Thymus (tissue), 14 donors: ENCODE measurements at places on chromosomes 2 and 18. TPM values are rescaled to one million over a fixed set of nuclear protein-coding genes. Genes with fewer than 3 reads are reported as not detected.

DNA sequence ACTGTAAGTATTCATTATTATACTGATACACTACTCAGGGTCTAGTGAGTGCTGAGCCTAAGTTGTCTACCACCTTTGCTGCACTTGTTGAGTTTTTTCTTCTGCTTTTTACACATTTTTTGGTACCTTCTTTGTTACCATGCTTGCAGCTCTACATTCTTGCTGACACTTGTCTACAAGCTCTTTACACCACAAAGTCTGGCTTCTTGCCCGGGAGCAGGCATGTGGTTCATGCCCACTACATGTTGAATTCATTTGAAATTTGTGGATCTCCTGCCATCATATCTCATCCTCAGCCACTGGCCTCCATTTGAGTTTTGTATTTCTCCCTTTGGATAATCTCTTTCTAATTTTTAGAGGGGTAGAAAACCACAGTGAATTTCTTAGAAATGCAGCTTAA lies 29.9 kb downstream of the IL18R1 start:
- H3K27me3 ChIP-seq: no peaks in the 10 kb centered on the region
- H3K4me1 ChIP-seq: no peaks in the 10 kb centered on the region
- H3K36me3 ChIP-seq: no peaks in the 10 kb centered on the region
- no peak for DNase-seq
- H3K27ac ChIP-seq: no peak overlapping the region

GRCh38 chr2:201969938-201970785 lies 63.5 kb upstream of the FZD7 start:
- H3K4me1 ChIP-seq: no peaks in the 10 kb centered on the region
- no peaks in the 10 kb centered on the region for H3K36me3 ChIP-seq
- H3K4me3 ChIP-seq: no peak overlapping the region
- H3K27ac ChIP-seq: no peak overlapping the region

The CMPK2 gene
- 27.2 TPM for total RNA-seq

The INO80C gene
- total RNA-seq: 7.1 TPM

- DNase-seq: no peak
- no peak overlapping the region for H3K27ac ChIP-seq
- peaks cover 2% of the 10 kb centered on the region for H3K27me3 ChIP-seq
- peaks cover 11% of the 10 kb centered on the region for H3K4me1 ChIP-seq
- H3K4me3 ChIP-seq: no peak overlapping the region
These were observed 1.4 kb downstream of the FARP2 start for GRCh38 chr2:241357531-241357930.

The CABYR gene
- 1.4 TPM for total RNA-seq

The MDH1B gene
- total RNA-seq: 1.2 TPM

GRCh38 chr2:165529130-165529529 lies 59.6 kb downstream of the CSRNP3 start:
- H3K36me3 ChIP-seq: no peaks in the 10 kb centered on the region
- no peak overlapping the region for H3K27ac ChIP-seq
- no peaks in the 10 kb centered on the region for H3K27me3 ChIP-seq

DNA sequence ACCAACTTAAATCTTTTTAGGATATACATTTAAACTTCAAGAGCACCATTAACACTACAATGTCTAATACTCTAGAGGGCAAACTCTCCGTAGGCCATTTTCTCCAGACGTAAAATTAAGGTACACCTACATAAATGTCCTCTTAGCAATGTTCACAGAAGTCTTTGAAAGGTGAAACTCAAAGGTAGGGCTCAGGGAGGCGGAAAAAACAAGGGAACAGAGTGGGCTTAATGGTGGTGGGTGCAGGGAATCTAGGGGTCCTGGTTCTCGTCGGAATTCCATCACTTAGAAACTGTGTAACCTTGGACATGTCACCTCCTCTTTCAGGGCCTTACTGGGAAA lies 668 bp downstream of the NFU1 start:
- no peaks in the 10 kb centered on the region for H3K36me3 ChIP-seq
- peaks cover 9% of the 10 kb centered on the region for H3K4me1 ChIP-seq
- H3K27me3 ChIP-seq: no peaks in the 10 kb centered on the region
- peak overlapping the region; percentile 88 for H3K27ac ChIP-seq
- H3K4me3 ChIP-seq: peak overlapping the region; percentile 65

The KCMF1 gene
- total RNA-seq: 32.6 TPM

The SP3 gene
- total RNA-seq: 168 TPM

- H3K36me3 ChIP-seq: no peaks in the 10 kb centered on the region
- no peaks in the 10 kb centered on the region for H3K4me1 ChIP-seq
- H3K4me3 ChIP-seq: no peak overlapping the region
- no peak for DNase-seq
- H3K27ac ChIP-seq: no peak overlapping the region
These were observed 24.0 kb upstream of the SIGLEC15 start for GRCh38 chr18:45801416-45802004.

GRCh38 chr2:29920130-29920577 lies 1.2 kb downstream of the ALK start:
- DNase-seq: peak; percentile 50
- no peaks in the 10 kb centered on the region for H3K36me3 ChIP-seq
- no peak overlapping the region for H3K27ac ChIP-seq
- H3K4me1 ChIP-seq: peaks cover 6% of the 10 kb centered on the region
- no peak overlapping the region for H3K4me3 ChIP-seq

The FAM124B gene
- 2.0 TPM for total RNA-seq

DNA sequence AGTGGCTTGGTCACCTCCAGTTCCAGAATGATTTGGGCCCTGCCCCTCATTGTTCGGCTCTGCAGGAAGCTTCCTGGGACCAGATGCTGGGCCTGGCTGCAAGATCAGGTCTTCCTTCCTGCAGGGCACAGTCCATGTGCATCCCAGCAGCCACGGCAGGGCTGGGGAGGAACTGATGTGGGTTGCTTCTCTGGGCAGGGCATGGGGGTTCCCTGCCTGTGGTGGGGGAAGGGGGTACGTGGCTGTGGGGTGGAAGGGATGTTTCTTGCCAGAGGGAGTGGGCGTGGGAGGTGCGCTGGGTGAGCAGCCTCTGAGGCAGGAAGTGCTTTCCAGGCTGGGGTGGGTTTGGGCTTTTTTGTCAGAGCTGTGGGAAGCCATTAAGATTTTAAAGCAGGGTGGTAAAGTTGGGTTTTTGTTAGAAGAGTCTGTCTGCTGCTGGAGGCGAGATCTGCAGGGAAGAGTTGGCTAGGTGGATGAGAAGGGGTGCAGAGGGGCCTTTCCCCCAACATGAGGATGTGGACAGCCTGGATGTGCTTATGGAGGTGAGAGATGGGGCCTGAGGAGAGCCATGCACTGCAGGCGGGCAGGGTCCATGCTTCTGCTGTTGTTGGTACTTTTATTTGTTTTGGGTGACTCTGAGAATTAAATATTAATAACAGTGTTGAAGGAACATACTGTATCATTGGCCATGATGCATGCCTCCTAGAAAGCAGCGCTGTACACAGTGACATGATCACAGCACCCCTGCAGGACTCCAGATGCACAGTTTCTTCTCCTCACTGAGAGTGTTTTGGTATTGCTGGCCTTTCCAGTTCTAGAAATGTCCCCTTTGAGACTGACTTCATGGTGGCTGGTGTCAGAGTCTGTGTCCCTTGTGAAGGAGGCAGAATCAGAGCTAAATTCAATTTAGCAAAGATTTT lies 45.3 kb downstream of the DGKD start:
- peaks cover 23% of the 10 kb centered on the region for H3K4me1 ChIP-seq
- no peak for DNase-seq
- no peaks in the 10 kb centered on the region for H3K27me3 ChIP-seq
- peaks cover 6% of the 10 kb centered on the region for H3K36me3 ChIP-seq

DNA sequence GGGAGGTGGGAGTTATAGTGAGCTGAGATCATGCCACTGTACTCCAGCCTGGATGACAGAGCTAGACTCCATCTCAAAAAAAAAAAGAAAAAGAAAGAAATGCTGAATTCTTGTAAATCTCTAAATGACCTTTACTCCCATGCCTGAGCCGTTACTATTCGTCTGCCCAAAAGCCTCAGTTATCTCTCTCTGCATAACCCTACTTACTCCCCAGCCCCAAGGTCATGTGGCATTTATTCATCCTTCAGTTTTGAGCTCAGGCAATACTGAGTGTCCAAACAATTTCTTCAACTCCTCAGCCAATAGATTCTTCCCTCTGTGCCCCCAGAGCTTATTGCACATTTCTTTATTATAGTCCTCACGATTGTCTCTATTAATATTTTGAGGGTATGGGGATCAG lies 28.8 kb downstream of the RAB1A start:
- H3K27me3 ChIP-seq: no peaks in the 10 kb centered on the region
- no peak for DNase-seq

DNA sequence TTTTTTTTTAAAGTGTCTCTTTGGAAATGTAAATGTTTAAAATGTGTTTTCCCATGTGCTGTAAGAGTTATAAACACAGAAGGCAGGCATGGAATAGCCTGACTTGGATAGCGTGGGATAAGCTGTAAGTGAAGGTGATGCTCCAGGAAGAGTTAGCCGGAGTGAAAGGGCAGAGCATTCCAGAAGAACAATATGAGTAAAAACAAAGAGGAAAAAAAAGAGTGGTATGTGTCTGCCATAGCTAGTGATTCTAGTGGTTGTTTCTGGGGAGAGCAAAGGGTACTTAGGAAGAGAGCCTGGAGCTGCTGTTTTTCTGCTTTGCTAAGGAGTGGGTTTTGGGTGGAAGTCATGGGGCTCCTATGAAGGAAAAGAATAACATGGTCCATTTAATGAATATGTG lies 126.9 kb upstream of the DLGAP1 start:
- no peak for DNase-seq
- H3K4me1 ChIP-seq: no peaks in the 10 kb centered on the region
- no peak overlapping the region for H3K4me3 ChIP-seq
- H3K27ac ChIP-seq: no peak overlapping the region
- no peaks in the 10 kb centered on the region for H3K36me3 ChIP-seq

DNA sequence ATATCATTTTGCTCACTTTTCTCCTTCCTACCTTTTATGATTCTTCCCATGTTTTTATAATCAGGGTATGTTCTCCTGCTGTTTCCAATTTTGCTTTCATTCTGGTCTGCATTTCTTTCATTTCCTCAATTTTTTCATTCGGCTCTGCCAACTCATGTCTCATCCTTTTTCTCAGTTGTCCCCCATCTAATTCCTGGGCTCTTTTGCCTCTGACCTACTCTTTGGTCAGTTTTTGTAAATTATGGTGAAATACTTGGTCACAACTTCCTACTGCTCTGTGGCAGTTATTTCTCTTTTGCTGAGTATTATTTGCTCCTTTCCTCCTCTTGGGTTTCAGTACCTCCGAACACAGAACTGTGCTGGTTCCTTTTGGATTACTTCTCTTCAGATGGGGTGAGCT lies 27.5 kb downstream of the MYO7B start:
- no peak overlapping the region for H3K27ac ChIP-seq
- peaks cover 2% of the 10 kb centered on the region for H3K27me3 ChIP-seq
- DNase-seq: no peak
- H3K36me3 ChIP-seq: no peaks in the 10 kb centered on the region
- H3K4me3 ChIP-seq: no peak overlapping the region

GRCh38 chr2:127226520-127227263 lies 6.6 kb upstream of the CYP27C1 start:
- H3K4me3 ChIP-seq: no peak overlapping the region
- no peak overlapping the region for H3K27ac ChIP-seq
- peaks cover 16% of the 10 kb centered on the region for H3K27me3 ChIP-seq
- no peaks in the 10 kb centered on the region for H3K4me1 ChIP-seq
- H3K36me3 ChIP-seq: no peaks in the 10 kb centered on the region
- DNase-seq: no peak

- H3K27ac ChIP-seq: no peak overlapping the region
- no peaks in the 10 kb centered on the region for H3K4me1 ChIP-seq
- H3K27me3 ChIP-seq: no peaks in the 10 kb centered on the region
- DNase-seq: no peak
These were observed 68.8 kb upstream of the GLS start for GRCh38 chr2:190811811-190812210.

DNA sequence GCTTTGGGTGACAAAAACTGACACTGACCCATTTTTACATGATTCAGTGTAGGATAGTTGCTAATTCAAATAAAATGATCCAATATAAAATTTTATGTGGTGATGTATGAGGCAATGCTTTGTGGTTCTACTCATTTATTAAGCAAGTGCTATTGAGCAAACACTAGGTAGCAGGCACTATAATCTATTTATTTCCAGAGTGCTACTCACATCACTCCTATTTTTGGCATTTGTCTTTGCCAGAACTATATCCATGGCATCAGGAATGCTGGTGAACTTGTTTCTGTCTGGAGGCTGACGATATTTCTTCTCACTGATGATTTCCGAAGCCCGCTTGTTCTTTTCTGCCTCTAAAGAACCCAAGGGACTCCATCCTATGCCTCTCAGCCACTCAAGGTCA lies 84.3 kb downstream of the NEB start:
- H3K4me3 ChIP-seq: no peak overlapping the region
- no peak for DNase-seq
- H3K36me3 ChIP-seq: no peaks in the 10 kb centered on the region
- no peaks in the 10 kb centered on the region for H3K4me1 ChIP-seq
- H3K27me3 ChIP-seq: no peaks in the 10 kb centered on the region
- H3K27ac ChIP-seq: no peak overlapping the region

DNA sequence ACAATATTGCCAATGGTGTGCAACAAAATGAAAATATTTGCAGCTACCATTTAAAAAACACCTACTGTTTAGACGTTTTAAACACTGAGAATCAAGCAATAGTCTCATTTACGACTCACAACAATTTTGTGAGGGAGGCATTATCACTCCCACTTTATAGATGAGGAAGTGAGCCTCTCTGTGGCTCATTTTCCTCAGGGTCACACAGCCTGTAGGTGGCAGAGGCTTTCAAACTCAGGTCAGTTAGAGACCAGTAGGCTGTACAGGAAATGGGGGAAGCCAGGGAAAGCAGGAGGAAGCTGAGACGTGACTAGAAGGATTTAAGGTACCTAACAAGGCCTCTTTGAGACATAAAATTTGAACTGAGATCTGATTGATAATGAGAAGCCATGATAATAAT lies 95.0 kb upstream of the ZNF521 start:
- H3K27me3 ChIP-seq: no peaks in the 10 kb centered on the region
- H3K36me3 ChIP-seq: no peaks in the 10 kb centered on the region
- DNase-seq: no peak
- no peak overlapping the region for H3K4me3 ChIP-seq
- H3K27ac ChIP-seq: no peak overlapping the region
- H3K4me1 ChIP-seq: no peaks in the 10 kb centered on the region

The TNS1 gene
- total RNA-seq: 8.3 TPM

DNA sequence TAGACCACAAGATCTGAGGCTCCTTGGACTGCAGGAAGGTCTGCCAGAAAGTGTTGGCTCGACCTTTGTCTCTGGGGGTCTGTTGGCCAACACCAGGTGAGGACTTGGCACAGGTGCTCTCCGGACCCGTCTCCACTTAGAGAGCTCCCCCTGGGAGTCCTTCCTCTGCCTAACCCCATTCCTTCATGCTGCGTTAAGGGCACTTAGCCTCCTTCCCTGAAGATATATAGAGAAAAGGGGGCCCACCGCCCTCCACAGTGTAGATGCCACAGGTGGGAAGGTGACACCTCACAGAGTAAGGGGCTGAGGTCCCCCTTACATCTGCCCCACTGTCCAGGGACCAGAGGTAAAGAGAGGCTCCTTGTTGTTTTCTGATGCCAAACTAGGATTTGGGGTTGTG lies 8.2 kb downstream of the IGFBP5 start:
- no peak overlapping the region for H3K27ac ChIP-seq
- H3K36me3 ChIP-seq: no peaks in the 10 kb centered on the region
- peaks cover 3% of the 10 kb centered on the region for H3K4me1 ChIP-seq
- peaks cover 31% of the 10 kb centered on the region for H3K27me3 ChIP-seq

GRCh38 chr18:35861367-35862118 lies 110.9 kb upstream of the RMP24 start:
- no peaks in the 10 kb centered on the region for H3K27me3 ChIP-seq
- no peak overlapping the region for H3K27ac ChIP-seq
- H3K4me3 ChIP-seq: no peak overlapping the region
- DNase-seq: no peak
